ENCODE measurements at places on chromosomes 1 and 21. TPM values are rescaled to one million over a fixed set of nuclear protein-coding genes. Genes with fewer than 3 reads are reported as not detected.
A peak's percentile ranks its signal among the peaks of the same experiment; 100 is the strongest.

DNA sequence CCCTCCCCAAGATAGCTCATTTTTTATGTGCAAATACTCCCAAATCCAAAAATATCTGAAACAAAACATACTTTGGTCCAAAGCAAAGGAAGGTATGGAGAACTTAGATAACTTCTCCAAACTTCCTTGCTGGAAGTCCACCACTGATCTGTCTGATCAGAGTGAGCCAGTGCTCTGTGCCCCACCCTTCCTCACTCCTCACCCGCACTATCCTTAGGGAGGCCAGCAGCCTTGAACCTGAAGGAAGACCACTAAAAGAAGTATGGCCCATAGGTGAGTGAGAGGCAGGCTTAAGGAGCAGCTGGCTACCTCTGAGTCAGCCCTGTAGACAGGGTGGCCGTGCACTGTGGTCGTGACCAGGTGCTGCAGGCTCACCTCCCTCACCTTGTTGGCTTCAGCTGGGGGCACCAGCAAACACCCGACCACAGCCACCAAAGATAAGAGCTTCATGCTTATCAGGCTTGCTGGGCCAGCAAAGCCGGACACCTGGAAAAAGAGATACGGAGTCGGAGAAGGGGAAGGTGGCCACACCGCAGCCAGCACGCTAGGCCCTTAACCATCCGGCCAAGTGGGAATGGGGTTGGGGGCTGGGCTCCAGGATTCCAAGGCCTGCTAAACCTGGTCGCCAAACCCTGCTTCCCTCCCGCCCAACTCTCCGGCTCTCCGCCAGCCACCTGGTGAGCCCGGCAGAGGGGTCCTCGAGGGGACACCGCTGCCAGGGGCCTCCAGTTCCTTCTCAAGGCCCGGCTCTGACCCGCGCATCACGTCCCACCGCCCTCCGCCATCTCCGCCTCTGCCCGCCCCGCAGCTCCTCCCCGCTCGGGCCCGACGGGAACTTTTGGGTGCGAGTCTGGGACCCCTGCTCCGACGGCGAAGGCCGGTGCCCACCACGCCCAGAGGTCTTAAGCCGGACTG lies 543 bp downstream of the TMEM9 start:
- DNase-seq = peak; percentile 29

DNA sequence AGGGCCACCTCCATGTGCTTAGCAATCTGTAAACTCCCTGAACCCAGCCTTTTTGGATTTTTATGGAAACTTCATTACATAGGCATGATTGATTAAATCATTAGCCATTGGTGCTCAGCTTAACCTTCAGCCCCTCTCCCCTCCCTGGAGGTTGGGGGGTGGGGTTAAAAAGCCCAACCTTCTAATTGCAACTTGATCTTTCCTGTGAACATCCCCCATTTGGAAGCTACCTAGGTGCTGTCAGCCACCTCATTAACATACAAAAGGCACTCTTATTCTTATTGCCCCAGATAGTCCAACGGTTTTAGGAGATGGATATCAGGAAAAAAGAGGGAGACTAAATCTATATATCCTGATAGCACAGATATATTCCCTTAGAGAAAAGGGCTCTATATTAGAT lies 424.0 kb upstream of the BEND5 start:
- DNase-seq = no peak

DNA sequence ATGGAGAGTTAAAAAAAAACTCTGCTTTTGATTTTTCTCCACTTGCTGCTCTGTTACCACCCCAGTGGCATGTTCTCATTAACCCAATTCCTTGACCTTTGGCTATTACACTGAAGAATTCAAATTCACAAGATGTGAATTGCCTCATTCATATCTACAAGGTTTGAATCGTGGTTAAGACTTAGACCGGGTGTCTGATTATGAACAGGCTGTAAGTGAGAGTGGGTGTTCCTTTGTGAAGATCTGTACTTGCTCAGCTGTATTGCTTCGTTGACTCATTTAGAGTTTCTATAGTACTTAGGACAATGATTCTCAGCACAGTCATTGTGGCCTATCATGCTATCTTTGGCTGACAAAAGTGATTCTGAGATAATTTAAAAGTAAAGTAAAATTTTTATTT lies 36.4 kb downstream of the DNM3 start:
- DNase-seq = peak; percentile 67

- DNase-seq = no peak
Measured at GRCh38 chr1:180975551-180975950, 47.1 kb downstream of the STX6 start.

The ADAM30 gene
- not detected for total RNA-seq

DNA sequence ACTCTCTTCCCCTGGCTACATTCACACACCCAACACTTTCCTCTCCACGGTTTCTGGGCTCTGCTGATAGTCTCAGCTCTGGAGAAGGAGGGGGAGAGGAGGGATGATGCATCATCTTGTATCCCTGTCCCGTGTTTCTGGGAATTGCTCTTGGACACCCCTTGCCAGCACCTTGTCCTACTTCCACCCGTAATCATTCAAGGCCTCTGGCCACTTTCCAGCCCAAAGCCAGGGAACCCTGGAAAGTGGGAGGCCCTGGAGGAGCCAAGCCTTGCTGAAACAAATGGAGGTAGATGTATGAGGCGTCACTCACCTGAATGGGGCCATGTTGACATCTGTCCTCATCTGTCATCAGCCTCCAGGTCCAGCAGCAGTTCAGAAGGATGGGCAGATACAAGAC lies 4.4 kb downstream of the PLEKHO1 start:
- DNase-seq = no peak

All from astrocyte (in vitro differentiated cells and primary cell).